IMR-90 (cell line): ENCODE measurements at places on chromosomes 3 and 15. TPM values are rescaled to one million over a fixed set of nuclear protein-coding genes. Genes with fewer than 3 reads are reported as not detected.

DNA sequence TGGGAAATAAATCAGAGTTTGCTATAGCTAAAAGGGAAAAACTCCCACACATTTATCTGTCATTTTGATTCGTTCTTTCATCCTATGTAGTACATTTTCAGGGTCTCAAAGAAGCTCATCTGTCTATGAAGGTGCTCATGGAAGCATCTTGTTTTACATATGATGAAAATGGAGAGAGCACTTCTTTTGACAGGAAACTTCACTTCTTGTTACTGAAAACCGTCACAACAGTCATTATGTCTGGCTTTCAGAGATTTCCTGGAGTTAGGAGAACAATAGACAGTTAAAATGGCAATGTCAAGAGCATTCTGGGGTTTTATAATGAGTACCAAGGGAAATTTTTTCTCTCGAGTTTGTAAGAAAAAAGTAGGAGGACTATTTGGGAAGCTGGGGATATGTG, 83.3 kb downstream of the TMEM108 start:
- DNase-seq, result no peak

Gene CX3CR1
- total RNA-seq, result not detected in 2 replicates

GRCh38 chr3:105366326-105367062, at the start of gene ALCAM:
Gene ALCAM, plus strand, starts transcription at chr3:105366909.
- DNase-seq, result peak; percentile 99

Gene PLA1A
- total RNA-seq, result not detected in 2 replicates

Gene HACD2
- 22.6 and 35.8 TPM in 2 replicates for total RNA-seq

Gene KBTBD8
- 8.6 and 15.0 TPM in 2 replicates for total RNA-seq

DNA sequence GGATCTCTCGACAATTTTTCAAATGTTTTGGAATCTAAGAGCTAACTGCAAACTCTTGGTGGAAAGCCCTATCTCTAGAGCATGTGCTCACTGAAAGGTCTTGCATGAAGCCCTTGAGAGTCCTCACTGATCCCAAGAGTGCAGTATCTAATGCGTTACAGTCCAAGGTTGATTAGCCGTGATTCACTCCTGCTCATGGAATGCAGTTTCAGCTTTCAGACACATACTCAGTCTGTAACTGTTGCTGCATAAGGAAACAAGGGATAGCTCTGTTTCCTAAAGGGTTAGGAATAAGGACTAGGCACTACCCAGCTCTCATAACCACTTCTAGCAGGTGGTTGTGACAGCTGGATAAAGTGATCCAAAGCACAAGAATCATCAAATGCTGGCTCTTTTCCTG, 687.4 kb upstream of the CFAP20DC start:
- no peak for DNase-seq

Gene XCR1
- total RNA-seq, result not detected in 2 replicates

- DNase-seq, result no peak
Measured at GRCh38 chr3:101966226-101966625, 116.9 kb downstream of the NFKBIZ start.

GRCh38 chr15:93645594-93645993, 556.6 kb upstream of the RGMA start:
- DNase-seq, result no peak

- no peak for DNase-seq
Measured at GRCh38 chr3:78494851-78495250, 1272.9 kb downstream of the ROBO1 start.

Gene TLR9
- total RNA-seq, result not detected in 2 replicates

DNA sequence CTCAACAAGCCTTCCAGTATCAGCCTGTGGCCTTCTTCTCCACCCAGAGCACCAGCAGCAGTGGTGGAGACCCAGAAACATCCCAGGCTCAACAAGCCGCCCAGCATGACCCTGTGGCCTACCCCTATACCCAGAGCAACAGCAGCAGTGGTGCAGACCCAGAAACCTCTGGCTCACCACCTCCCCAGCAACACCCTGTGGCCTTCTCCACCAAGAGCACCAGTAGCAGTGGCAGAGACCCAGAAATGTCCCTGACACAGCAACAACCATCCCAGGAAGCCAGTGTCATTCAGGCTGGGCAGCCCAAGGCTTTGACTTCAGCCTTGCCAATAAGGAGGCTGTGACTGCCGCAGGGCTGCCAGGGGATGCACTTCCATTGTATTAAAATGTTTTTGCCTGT, 16.3 kb upstream of the EMC3 start:
- no peak for DNase-seq

DNA sequence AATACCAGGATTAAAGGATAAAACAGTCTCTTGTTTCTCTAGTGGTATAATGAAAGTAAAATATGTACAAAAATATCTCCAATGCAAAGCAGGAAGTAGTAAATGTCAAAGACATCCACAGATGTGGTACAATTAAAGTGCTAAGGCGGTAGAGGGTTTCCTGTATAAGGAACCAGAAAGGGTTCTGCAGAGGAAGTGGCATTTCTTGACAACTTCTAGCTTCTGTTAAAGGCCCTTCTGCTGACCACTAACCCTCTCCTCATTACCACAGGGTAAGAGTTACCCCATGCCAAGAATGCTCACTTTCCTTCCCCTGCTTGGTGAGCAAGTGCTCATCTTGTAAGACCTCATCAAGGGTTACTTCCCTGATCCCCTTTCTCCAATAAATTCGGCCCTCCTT, 883.6 kb upstream of the NR2F2 start:
- no peak for DNase-seq

DNA sequence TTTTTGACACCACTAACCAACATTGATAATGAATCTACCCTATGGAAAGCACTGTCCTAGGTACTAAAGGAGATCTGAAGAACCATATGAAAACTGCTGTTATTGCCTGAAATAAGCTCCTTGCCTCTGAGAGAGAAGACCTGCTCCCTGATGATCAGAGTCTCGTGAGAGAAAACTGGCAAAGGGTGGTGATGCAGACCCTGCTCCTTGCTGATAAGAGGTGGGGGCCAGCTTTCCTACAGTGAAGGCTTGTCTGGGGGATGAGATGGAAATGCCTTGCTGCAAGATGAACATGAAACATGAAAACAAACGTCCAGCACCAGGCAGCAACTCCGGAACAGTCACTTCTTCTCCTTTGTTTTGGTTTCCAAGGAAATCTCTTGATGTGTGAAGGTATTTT, 31.9 kb downstream of the RASGRP1 start:
- no peak for DNase-seq

Gene SCN11A
- under 0.01 TPM in 1 of 2 replicates, not detected in the other for total RNA-seq

Gene DUOXA2
- total RNA-seq, result not detected in 2 replicates

Gene CYP1A2
- total RNA-seq, result not detected in 2 replicates

Gene ZBTB11
- total RNA-seq, result 17.2 and 25.8 TPM in 2 replicates

DNA sequence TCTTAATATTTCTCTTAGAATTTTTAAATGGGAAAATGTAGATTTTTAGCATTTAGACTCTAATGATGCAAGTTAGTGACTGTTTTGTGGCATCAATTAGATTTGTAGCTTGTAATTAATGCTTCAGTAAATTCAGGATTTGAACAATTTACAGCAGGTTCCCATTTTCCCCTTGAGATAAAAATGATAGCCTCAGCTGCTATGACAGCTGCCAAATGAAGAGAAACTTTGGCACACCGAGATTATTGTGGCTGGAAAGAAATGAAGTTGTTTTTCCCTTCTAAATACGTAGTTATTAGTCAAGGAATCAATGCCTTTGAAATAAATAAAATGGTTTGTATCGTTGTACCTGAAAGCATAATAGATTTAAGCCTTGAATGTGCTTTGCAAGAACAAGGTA, 206.4 kb upstream of the P2RY1 start:
- no peak for DNase-seq

Gene LRRC15
- 2.5 and 3.3 TPM in 2 replicates for total RNA-seq

DNA sequence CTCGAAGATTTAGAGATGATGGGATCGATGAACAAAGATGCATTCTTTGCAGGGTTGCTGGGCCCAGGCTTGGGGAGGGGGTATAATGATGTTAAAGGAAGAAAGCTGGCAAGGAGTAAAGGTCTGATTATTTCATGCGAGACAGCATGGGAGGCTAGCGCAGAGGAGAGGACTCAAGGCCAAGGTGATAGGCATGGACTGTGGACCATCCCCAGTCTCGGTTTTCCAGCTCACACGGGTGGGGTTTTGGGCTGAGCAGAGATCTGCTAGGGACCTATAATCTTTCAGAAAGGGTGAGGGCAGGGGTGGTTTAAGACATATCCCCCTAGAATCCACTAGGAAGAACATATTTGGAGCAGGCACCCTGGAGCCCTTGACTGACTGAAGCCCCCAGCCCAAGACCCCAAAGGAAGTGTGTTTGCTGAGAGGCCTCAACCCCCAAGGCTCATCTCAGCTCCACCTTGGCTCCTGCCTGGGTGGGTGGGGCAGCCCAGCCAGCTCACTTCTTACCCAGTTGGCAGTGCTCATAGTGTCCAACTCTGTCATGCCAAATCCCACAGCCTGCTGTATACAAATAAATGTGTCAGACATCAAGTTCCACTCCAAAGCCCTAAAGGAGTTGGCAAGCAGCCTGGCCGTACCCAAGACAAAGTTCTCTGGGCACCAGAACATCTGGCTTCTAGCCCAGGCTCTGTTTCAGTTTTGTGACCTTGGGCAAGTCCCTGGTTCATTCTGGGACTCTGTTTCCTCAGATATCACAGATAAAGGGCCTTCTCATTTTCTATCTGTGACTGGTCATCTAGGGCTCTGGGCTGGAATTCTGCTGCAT, 17.9 kb downstream of the ACSBG1 start:
- no peak for DNase-seq

Gene GOLGA8T
- total RNA-seq, result not detected in 2 replicates
